ENCODE measurements at places on chromosomes 2 and 18.

DNA sequence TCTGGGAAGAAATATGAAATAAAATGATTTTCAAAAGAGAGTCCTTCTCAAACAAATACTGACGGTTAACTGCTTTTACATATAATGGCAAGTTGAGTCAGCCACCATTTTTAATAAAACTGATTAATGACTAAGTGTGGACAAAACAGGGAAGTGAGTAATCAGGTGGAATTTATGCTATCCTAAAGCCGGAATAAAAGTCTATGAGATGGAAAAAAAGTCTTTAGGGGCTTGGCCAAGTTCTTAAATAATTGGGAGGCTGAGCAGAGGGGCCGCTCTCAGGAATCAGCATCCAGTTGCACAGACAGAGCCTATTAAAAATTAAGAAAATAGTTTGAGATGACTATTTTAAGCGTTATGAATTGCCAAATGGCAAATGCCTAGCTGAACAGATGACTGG, 58.6 kb upstream of the AFF3 start:
- H3K4me3 ChIP-seq, result no peak overlapping the region
- H3K4me1 ChIP-seq, result no peaks in the 10 kb centered on the region
- DNase-seq, result no peak

GRCh38 chr2:38685116-38685735, 19.3 kb downstream of the GALM start:
- DNase-seq, result no peak
- no peaks in the 10 kb centered on the region for H3K27me3 ChIP-seq
- peak overlapping the region; percentile 73 for H3K27ac ChIP-seq
- no peak overlapping the region for H3K4me3 ChIP-seq
- peaks cover 49% of the 10 kb centered on the region for H3K4me1 ChIP-seq

GRCh38 chr2:232540441-232541041, 1.0 kb downstream of the CHRNG start:
- H3K27me3 ChIP-seq, result peaks cover 8% of the 10 kb centered on the region
- H3K4me1 ChIP-seq, result peaks cover 5% of the 10 kb centered on the region
- no peak overlapping the region for H3K27ac ChIP-seq
- no peak overlapping the region for H3K4me3 ChIP-seq
- DNase-seq, result no peak

DNA sequence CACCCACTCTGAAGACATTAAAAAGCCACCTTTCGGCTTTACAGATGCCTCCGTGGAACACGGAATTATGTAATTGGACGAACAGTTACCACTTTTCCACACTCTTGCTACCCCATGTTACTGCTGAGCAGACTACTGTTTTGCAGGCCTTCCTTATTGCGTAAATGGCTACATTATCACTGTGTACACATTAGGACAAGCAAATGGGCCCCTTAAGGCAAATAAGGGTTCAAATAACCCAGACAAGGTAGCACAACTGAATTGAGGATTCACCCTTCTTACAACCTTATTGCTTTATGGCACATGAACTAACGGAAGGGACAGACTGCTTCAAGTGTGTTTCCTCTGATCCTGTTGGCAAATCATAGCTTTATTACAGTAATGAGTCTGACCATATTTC, 832.2 kb upstream of the FANCL start:
- H3K4me3 ChIP-seq, result no peak overlapping the region
- H3K27ac ChIP-seq, result no peak overlapping the region
- no peak for DNase-seq

DNA sequence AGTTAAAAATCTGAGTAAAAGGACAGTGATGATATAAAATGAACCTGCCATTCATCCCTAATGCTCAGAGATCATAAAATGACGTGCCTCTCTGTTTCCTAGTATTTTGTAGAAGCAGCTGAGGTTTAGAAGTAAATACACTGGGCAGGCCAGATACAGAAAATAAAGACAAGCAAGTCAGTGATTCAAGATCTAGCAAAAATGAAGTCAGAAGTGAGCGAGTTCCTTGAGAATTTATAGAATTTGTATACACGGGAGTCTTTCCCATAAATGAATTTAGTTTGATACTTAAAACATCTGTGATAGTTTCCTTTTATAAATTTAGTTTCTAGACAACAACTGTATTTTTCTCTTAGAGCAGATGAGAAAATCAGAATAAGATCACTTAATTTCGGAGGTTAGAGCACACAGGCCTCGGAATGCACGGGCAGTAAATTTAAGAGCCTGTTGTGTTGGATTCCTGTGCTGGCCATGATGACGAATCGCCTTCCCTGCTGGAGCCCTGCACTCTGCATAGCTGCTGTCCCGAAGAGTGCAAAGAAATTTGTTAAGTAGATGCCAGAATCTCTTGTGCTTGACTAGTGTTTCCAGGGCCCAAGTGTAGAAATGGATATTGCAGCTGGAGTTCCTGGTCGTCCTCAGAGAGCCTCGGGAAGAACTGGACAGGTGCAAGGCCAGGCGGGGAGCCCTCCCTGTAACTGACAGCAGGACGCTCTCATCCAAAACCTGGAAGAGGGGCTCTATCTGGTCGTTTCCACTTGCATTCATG, 83.7 kb upstream of the RBM44 start:
- peaks cover 32% of the 10 kb centered on the region for H3K36me3 ChIP-seq
- H3K4me3 ChIP-seq, result no peak overlapping the region
- DNase-seq, result no peak
- peak overlapping the region; percentile 35 for H3K27ac ChIP-seq
- peaks cover 46% of the 10 kb centered on the region for H3K4me1 ChIP-seq

DNA sequence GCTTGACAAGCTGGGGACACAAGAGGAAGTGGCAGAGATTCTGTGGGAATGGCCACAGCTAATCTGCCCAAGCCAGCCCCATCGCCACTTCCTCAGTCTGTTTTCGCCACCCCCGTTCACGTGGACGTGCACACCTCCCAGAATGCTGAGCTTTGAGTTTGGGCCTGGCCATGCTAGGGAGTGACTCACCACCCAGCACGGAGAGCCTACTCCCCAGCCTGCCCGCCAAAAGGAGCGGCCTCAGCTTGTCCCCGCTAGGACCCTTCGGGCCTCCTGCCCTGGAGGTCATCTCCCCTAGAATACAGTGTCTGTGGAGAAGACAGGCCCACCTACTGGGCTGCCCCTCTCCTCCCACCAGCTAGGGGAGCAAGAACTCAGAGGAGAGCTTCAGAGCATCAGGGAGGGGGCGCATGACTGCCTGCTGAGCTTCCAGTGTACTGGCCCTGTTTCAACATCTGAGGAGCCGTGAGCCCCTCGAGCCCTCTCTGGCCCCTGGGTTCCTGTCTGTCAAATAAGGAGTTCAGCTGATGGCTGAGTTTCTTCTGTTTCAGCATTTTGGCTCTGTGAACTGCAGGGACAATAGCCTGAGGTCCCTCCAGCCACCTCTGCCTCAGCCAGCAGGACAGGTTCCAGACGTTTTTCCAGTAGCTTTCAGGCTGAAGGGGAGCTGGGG, 5.1 kb downstream of the SLC35F6 start:
- H3K4me3 ChIP-seq, result no peak overlapping the region
- peaks cover 52% of the 10 kb centered on the region for H3K4me1 ChIP-seq
- DNase-seq, result no peak
- H3K36me3 ChIP-seq, result peaks cover 8% of the 10 kb centered on the region
- H3K27me3 ChIP-seq, result no peaks in the 10 kb centered on the region
- no peak overlapping the region for H3K27ac ChIP-seq

DNA sequence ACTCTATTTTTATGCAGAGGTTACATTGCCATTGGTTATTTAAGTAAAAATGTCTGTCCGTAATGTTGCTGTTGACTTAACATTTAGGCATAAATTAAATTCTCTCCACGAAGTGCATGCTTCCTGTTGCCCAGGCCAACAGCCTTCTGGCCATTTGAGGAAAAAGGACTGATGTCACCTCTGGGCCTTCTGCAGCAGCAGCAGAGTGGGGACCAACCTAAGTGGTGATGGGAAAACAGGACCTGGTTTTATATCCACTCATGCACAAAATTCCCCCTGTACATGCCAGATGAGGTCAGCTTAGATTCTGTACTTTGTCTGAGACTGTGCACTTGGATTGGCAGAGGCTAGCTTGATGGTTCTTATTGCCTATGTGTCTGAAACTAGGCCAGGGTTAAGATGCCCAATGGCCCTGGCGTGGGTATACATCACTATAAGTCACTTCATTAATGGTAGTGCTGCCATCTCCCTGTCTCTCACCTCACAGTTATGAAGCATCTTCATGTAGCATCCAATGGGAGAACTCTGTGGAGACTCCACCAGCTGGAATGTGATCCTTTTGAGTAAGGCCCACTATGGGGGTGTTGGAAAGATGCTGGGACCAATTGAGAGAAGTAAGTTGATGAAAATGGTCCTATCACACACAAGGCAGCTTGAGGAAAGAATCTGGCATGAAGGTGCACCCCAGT, 4.4 kb downstream of the ARHGAP25 start:
- H3K27me3 ChIP-seq, result no peaks in the 10 kb centered on the region
- no peak overlapping the region for H3K4me3 ChIP-seq
- peak overlapping the region; percentile 93 for H3K27ac ChIP-seq
- DNase-seq, result no peak
- H3K4me1 ChIP-seq, result peaks cover 65% of the 10 kb centered on the region

- H3K4me1 ChIP-seq, result peaks cover 64% of the 10 kb centered on the region
- DNase-seq, result peak; percentile 33
- peaks cover 4% of the 10 kb centered on the region for H3K36me3 ChIP-seq
- no peaks in the 10 kb centered on the region for H3K27me3 ChIP-seq
Observed at GRCh38 chr2:70133491-70134322, 46.4 kb downstream of the PCBP1 start.

- no peak overlapping the region for H3K4me3 ChIP-seq
- DNase-seq, result no peak
- no peaks in the 10 kb centered on the region for H3K36me3 ChIP-seq
- H3K27me3 ChIP-seq, result peaks cover 12% of the 10 kb centered on the region
- peaks cover 8% of the 10 kb centered on the region for H3K4me1 ChIP-seq
Observed at GRCh38 chr2:192165842-192166241, 28.9 kb downstream of the TMEFF2 start.

DNA sequence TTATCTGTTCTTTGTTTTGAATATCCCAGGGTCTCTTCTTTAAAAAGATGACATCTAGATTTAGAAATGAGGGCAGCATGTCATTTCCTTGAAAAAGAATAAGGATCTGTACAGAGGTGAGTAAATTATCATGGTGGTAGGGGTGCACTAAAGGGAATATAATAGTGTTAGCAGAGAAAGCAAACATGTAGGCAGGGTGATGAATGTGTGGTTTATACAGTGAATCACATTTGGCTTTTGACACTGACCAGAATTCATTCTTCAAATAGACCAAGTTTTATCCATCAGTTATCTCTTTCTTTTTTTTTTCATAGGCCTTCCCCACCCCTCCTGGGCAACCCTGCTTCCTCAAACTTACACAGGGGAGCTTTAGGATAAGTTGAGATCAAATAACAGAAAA, 184.5 kb upstream of the LRP1B start:
- no peaks in the 10 kb centered on the region for H3K27me3 ChIP-seq
- no peaks in the 10 kb centered on the region for H3K36me3 ChIP-seq
- no peak overlapping the region for H3K4me3 ChIP-seq
- no peak for DNase-seq
- no peak overlapping the region for H3K27ac ChIP-seq

DNA sequence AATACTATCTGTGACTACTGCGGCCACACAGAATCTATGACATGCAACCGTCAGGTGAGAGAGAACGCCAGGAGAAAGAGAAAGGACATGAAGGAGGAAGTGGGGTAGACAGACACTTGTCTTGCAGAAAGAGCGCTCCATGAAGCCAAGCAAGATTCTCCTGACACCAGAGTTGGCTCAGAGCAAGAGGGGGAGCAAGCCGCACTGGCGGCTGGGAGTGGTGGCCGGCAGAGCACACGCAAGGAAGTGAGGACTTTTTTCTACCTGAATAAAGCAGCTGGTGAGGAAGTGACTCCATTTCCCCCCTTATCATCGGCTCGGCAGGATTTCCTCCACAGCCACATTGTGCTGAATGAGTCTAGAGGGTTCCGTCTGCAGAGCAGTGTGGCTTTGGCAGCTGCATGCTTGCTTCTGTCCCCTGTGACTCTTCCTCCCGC, 181.6 kb downstream of the BCL2 start:
- peak overlapping the region; percentile 73 for H3K4me3 ChIP-seq
- peaks cover 45% of the 10 kb centered on the region for H3K36me3 ChIP-seq
- peak; percentile 43 for DNase-seq
- H3K27ac ChIP-seq, result peak overlapping the region; percentile 90
